ENCODE measurements at places on chromosomes 2 and 18.

DNA sequence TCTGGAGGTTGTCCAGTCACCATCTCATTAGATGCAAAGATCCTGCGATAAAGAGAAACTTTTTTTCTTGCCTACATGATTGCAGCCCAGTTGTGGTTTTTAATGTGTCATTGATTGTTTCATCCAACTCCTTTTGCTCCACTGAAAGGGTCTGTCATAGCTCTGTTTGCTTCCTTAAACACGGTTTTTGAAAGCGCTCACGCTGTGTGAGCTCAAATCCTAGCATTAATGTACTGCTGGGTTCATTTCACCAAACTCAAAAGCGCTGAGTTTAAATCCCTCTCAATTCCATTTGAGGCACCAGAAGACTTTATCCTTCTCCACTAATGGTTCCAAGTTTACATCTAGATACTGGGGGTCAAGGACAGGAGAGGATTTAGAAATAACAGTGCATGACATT, 53.6 kb downstream of the CDK15 start:
- peak; percentile 53 for DNase-seq

- DNase-seq, result no peak
Measured at GRCh38 chr2:233838726-233839446, 15.4 kb downstream of the HJURP start.

- peak; percentile 36 for DNase-seq
Measured at GRCh38 chr18:79453816-79454735, 58.3 kb downstream of the NFATC1 start.

GRCh38 chr2:135456431-135456830, 74.6 kb downstream of the ZRANB3 start:
- no peak for DNase-seq

GRCh38 chr2:134431838-134432434, 178.1 kb downstream of the MGAT5 start:
- DNase-seq, result peak; percentile 68

DNA sequence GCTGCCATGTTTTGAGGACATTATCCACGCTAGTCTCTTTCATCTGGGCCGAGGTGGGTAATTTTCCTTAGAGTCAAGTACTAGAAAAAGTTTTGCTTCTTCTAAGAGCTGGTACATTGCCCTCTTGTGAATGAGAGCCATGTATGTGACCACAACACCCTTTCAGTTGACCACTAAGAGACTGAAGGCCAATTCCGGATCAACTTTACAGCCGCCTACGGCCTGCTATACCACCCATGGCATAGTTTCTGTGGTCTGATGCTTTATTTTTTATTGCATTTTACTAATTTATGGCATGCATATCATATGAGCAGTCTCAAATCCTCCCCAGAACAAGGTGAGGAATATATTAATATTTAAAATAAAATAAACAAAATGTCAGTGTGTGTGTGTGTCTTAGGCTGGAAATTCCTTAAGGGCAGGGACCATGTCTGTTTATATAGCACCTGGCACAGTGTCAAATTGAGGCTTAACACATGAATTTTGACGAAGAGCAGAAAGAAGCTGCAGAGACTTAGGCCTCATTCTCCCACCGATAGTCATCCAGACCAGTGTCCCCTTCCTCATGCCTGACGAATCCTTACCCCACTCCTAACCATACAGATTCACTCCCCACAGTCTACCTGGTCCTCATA, 35.4 kb downstream of the PSD4 start:
- peak; percentile 59 for DNase-seq

DNA sequence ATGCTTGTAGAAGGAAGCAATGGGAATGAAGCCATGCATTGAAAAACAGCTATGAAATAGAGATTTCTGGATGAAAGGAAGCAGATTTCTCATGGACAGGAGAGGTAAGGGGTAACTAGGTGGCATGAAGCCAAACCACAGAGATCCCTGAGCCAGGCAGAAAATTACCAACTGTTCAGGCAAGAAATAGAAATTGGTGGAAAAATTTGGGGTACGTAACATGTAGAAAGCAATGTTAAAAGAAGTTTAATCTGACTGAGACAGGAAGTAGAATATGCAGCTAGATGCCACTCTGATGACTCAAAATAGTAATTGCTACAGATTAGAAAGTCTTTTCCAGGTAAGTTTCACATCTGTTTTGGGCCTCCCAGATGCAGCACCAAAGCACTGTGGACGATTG, 928.5 kb upstream of the CELF4 start:
- no peak for DNase-seq

Data from fibroblast of skin of scalp (primary cell).